ENCODE measurements at places on chromosomes 7 and 10.

DNA sequence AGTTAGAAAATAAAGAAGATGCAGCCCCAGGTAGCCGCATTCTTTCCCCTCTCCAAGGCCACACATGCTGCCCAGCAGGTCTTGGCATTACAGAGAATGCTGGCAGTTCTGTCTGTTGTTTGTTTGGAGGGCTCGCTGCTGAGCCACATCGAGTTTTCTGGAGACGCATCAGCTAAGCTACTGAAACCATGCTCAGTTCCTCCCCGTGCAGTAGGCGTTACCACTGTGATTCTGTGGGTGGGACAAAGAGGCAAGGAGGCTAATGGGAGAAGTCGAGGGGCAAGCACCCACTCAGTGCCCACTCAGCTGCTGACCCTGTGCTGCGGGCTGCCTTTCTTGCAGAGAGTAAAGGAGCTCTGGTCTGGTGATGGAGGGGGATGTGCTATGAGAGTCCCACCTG, 15.5 kb upstream of the GTPBP4 start:
- no peak for DNase-seq

DNA sequence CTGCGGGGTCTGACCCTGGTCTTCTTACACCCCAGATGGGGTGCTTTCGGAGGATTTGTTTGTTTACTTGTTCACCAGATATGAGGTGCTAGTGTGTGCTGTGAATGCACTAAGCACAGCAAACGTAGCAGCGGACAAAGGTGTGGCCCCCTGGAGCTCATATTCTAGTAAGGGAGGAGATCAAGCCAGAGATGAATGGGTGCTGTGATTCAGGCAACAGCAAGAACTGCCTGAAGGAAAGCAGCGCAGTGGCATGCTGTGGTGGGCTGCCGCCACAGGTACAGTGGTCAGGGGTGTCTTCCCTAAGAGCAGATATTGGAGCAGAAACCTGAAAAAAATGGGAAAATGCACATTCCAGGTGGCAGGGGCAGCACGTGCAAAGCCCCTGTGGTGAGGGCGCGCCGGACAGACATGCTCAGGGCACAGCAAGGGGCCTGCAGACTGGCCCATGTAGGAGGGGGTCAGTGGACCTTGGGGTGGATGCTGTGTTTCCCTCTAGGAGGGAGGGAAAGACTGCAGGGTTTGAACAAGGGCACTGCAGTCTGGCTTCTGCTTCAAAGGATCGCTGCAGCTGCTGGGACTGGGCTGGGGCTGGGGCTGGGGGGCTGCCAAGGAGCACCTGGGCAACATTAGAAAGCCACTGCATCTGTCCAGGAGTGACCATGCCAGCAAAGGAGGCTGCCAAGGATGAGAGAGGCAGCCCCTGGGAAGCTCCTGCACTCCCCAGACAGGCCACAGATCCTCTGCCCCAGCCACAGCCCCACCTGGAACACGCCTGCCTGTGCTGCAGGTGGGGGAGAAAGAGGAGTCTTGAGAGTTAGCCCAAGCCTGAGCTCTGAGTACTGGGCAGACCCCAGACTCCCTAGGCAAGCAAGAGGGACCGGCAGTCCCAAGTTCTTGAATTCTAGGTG, 927 bp upstream of the DEPP1 start:
- DNase-seq: no peak

DNA sequence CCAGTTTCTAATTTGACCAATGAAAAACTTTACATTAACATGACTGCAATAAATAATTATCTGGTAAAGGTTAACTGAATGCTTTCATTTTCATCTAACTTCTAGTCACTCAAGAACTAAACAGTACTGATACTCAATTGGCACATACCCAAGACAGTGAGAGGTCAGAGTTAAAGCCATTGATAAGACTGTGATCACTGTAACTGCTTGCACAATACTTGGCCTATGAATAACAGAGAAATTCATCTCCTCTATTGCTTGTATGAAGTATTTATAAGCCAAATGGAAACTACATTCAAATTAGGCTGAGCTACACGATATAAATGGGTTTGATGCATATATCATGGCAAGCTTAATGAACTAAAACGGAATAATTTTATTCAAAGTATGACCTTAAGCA, 43.0 kb downstream of the HERC4 start:
- no peak for DNase-seq

- DNase-seq: no peak
Observed at GRCh38 chr10:3526727-3527501, 258.1 kb downstream of the KLF6 start.

All from GM12864 (cell line).